ENCODE measurements at places on chromosomes 4 and X.

DNA sequence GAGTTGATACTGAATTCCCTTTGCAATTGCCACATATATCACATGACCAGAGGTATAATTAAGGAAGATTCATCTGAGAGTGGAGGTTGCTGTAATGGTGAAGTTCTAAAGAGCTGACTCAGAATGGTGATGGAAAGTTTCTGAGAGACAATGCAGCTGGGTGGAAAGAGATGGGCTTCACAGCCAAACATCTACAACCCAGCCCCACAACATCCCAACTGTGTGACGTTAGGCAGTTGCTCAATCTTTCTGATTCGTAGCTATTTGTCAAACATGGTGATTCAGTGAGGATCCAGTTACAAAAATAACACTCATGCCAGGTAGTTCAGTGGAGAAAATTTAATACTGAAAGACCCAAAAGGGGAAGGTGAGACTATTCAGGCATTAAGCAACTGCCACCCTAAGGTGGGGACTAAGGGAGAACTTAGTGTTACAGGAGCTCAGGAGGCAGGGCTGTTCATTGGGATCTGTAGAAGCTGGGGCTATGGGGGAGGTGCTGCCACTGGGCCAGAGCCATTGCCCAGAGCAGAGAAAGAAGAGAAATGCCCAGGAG, 6.9 kb upstream of the AFF1 start:
- DNase-seq, result no peak

DNA sequence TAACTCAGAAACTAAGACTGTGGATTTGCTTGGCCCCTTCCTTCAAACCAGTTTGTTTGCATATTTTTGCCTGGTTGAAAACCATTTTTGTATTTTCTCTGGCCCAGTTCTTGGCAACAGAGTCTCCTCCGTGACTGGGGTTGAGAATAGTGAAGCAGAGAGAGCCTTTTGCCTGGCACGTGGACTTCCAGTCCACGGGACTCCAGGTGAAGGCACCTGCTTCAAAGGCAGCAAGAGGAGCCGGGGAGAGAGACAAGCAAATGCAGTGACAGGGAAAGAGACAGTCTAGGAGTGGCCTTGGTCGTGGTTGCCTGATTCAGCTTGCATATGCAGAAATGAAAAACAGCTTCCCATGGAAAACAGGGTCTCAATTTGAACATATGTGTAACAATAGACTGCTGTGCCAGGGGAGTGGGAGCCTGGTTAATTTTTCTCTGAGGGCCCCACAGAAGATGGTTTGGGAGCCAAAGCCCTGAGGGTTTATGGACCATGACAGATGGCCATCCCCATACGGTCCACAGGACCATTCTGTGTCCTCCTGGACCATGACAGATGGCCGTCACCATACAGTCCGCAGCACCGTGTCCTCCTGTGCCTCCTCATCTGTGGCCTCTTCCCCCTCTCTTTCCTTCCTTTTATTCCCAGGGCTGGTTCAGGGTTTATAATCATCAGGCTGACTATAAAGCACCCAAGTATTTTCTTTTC, 272.2 kb upstream of the RASGEF1B start:
- DNase-seq, result no peak

- no peak for DNase-seq
Measured at GRCh38 chr4:94561249-94562024, 109.7 kb downstream of the PDLIM5 start.

GRCh38 chrX:136525738-136526606, 6.0 kb upstream of the VGLL1 start:
- peak; percentile 22 for DNase-seq

- DNase-seq, result no peak
Measured at GRCh38 chrX:44667771-44668170, 125.1 kb upstream of the FUNDC1 start.

- DNase-seq, result no peak
Measured at GRCh38 chr4:57136281-57136680, 26.1 kb upstream of the IGFBP7 start.

GRCh38 chrX:18964026-18964425, 19.9 kb downstream of the PHKA2 start:
- no peak for DNase-seq

DNA sequence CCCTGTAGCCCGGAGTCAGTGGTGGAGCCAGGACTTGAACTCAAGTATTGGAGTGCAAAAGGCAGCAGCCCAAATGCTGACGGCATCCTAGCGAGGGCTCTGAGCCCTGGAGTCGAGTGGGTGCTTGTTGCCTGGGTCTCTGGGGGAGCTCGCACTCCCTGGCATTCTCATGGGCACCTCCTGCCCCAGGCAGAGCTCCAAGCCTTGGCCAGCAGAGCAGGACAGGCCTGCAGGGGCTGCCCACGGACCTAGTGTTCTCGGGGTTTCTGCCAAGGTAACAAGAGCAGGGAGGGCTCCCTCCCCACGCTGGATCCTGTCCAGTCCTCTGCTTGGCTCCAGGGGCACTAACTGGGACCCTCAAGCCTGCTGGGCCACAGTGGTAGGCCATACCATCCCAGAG, 17.6 kb upstream of the WFS1 start:
- no peak for DNase-seq

GRCh38 chrX:124151195-124151594, 181.3 kb upstream of the TEX13D start:
- no peak for DNase-seq

GRCh38 chr4:71559957-71560571, 221.2 kb downstream of the SLC4A4 start:
- DNase-seq, result no peak

GRCh38 chr4:56247646-56248045, 139.6 kb downstream of the AASDH start:
- DNase-seq, result peak; percentile 65

GRCh38 chr4:83556006-83556707, 20.2 kb downstream of the GPAT3 start:
- DNase-seq, result no peak

GRCh38 chr4:186709517-186709916, 14.1 kb downstream of the FAT1 start:
- no peak for DNase-seq

GRCh38 chr4:154082760-154083535, 294.1 kb upstream of the SFRP2 start:
- DNase-seq, result no peak

- no peak for DNase-seq
Measured at GRCh38 chr4:151627491-151627890, 133.3 kb downstream of the GATB start.

GRCh38 chr4:185235843-185236503, 26.6 kb downstream of the SNX25 start:
- peak; percentile 86 for DNase-seq

DNA sequence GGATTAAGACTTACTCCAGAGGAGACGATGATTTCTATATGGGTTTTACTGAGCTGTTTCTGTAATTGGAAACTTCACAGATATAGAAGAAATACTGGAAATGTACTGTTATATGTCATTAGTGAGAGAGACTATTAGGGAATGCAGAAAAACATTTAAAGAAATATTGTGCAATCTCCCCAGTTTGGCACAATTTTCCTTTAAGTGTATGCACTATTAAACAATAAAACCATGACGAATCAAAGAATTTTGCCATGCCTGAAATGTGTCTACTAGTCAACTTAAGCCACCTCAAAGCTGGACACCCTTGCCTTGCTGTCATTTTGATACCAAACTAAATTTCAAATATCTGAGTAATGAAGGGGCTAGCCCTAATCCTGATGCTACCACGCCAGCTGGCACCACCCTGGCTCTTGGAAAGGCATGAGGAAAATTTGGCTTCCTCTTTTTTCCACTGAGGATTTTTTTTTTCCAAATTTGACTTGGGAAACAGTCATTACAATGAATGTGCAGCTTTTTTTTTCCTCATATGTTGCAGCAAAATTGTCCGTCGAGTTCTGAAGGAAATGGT, 36.1 kb downstream of the MTTP start:
- no peak for DNase-seq

- DNase-seq, result no peak
Measured at GRCh38 chr4:87015416-87015815, 80.6 kb downstream of the AFF1 start.

All from small intestine (tissue), 16 donors.